ENCODE measurements at places on chromosomes 16 and 17.

DNA sequence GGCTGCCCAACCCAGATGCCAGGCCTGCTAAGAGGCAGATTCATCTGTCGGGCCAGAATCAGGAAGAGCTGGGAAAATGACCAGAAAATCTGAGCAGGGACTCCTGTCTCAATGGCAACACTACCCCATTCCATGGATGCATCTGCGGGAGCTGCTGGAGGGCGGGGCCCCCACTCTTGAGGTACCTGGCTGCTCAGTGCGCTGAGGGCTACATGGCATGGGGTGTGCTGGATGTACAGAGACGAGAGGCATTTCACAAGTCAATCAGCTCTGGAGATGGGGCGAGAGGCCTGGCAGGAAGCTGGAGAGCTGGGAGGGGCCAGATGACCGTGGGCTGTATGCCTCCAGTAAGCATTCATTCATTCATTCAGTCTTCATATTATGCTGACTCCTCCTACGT, 6.4 kb downstream of the SDK2 start:
- DNase-seq, result no peak

- no peak for DNase-seq
Observed at GRCh38 chr17:31830971-31831858, 27.8 kb downstream of the COPRS start.

DNA sequence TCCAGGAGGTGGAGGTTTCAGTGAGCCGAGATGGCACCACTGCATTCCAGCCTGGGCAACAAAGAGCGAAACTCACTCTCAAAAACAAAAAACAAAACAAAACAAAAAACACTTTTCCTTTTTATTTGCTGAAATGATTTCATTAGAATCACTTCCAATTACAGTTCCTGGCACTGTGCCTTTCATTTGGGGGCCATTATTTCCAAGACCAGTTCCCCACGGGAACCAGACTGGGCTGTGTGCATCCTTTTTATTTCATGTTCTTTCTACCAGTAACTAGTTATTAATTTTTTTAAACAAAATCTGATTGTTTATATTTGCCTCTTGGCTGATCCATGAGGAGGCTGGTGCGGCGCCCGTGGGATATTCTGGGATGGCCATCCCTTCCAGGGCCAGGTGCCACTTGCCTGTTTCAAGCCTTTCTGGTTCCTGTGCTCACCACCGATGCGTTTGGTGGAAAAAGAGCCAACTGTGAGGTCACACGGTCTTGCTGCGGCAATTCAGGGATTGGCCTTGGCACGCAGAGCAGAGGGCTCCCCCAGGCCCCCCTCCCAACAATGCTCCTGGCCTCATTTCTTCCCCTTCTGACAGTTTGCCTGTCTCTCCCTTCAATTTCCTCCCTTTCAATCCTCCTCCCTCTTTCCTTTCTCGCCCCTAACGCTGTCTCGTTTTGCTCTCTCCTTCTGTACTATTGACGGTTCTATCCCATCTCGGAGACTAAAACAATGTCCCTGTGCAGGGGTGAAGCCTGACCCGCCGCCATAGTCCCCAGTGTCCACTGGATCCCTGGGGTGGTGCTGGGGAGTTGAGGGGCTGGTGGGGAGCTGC, 13.4 kb downstream of the UBALD1 start:
- DNase-seq, result no peak

DNA sequence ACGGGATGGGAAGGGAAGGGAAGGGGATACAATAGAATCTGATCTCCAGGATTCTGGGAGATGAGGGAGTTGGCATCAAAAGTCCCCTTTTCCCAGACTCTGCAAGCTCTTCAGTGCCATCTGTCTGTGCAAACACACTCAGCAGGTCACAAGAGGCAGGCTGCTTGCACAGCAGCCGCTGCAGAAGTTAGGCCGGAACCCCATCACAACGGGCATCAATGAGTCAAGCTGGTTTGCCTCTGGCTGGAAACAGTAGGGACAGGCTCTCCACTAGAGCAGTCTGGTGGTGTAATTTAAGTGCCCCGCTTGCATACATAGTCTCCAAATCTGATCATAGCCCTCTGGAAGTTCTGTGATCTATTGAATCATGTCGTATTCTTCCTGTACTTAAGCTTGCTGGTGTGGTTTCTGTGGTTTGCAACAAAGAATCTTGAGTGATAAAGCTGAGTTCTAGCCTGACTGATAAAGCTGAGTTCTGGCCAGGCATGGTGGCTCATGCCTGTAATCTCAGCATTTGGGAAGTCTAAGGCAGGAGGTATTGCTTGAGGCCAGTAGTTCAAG, 33.7 kb upstream of the KDM8 start:
- peak; percentile 24 for DNase-seq

- no peak for DNase-seq
Observed at GRCh38 chr17:45666046-45666600, 118.0 kb upstream of the CRHR1 start.

- DNase-seq, result no peak
Observed at GRCh38 chr17:36001862-36002603, 680 bp upstream of the CCL15 start.

DNA sequence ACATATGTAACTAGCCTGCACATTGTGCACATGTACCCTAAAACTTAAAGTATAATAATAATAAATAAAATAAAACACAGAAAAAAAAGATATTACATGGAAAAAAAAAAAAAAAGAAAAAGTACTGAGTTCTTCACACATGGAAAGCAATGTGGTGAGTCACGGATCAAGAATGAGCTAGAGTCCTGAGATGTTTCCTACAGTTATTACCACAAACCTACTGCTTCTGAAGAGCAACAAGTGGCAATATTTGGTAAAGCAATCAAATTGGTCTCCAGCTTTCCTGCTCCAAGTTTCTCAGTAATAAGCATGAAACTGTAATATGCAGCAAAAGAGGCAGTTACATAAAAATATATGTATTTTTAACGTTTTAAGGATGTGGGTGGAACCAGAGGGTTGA, 223.3 kb upstream of the SALL1 start:
- DNase-seq, result no peak

DNA sequence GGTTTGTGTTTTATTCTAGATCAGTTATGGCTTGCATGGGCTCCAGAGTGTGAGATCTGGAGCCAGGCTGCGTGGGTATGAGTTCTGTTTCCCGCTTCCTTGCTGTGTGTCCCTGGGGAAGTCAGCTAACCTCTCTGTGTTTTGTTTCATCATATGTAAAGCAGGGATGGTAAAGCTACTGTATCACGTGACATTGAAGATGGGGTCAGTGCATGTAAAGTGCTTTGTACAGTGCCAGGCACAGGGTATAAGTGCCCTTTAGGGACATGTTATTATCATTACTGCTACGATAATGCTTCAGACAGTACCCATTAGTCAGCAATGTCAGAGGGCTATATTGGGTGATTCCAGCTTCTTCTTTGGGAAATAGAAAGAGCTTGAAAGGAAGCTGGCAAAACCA, 186.2 kb downstream of the FOXL1 start:
- DNase-seq, result no peak

DNA sequence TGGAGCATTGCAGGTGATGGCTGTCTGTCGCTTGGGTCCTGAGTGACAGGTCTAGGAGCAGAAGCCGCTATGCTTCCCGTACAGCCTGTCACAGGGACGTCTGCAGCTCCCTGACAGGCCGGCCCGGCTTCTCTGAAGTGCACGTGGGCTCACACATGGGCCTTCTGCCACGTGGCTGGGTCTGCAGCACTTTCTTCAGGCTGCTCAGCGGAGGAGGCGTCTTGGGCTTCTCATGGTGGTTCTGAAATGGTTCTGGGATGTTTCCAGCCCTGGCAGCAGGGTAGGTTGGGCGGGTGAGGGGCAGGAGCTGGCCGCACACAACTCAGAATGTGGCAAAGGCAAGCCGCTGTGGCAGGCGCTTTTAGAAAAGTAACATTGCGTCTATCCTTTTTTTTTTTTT, 80.3 kb upstream of the ZNF750 start:
- no peak for DNase-seq

GRCh38 chr17:58339755-58340404, 11.3 kb upstream of the TSPOAP1 start:
- no peak for DNase-seq

DNA sequence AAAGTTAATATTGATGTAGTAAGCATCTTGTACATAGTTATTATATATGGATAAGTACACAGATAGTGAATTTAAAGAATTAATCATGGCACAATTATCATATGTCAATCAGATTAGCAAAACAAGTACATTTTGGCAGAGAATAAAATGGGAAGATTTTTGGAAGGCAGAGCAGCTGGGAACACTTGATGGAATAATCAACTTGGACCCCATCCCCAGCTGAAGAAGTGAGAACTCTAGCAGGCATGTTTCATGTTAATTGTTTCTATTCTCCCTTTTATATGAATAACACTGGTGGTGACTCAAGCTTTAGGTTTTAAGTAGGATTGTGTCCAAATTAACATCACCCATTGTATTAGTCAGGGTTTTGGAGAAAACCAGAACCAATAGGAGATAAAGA, 198.7 kb downstream of the KCNJ2 start:
- no peak for DNase-seq

DNA sequence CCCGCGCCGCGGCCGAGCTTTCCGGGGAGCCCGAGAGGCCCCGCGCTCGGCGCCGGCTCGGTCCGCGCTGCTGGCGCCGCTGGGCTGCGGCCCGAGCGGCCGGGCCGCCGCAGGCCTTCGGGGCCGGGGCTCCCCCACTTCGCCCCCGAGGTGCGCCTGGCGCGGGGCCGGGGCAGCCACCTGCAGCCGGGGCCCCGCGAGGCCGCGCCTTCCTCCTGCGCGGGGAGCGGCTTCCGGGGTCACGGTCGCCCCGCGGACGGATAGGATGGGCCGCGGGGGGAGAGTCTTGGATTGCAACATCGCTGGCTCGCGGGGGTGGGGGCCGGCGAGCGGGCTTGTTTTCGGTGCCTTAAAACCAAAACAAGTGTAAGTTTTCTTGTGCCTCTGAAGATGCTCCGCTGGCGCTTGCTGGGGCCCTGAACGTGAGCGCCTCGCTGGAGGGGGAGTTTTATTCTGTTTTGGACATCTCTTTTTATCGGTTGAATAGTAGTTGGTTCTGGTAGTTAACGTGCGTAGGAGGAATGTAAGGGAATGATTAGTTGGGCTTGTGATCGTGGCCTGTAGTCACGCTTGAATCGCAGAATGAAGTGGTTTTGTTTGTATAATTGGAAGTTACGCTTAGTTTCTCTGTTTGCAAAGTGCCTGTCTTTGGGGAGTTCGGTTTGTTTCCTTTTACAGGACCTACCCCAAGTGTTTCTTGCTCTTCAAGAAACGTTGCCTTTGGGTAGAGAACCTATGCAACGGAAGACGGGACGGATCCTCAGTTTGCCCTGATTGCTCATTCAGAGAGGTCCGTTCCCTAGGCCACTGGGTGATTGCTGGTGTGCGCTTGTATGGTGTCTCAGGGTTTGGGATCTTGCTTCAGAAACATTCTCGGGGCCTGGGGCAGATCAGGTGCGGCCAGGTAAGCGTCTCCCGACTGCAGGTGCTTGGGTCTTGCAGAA, 724 bp downstream of the UBE2I start:
- no peak for DNase-seq

DNA sequence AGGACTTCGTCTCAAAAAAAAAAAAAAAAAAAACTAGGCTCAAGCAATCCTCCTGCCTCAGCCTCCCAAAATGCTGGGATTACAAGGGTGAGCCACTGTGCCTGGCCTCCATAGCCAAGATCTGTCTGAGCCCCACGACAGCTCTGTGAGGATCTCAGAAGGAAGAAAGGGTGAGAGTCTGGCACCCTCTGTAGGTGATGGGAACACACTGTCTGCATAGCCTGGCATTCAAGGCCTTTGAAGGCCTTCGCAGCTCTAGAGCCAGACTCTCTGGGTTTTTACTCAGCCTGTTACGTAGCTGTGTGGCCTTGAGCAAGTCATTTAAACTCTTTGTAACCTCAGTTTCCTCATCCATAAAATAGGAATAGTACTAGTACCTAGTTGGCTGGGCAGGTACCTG, 6.3 kb upstream of the XPO6 start:
- peak; percentile 35 for DNase-seq

DNA sequence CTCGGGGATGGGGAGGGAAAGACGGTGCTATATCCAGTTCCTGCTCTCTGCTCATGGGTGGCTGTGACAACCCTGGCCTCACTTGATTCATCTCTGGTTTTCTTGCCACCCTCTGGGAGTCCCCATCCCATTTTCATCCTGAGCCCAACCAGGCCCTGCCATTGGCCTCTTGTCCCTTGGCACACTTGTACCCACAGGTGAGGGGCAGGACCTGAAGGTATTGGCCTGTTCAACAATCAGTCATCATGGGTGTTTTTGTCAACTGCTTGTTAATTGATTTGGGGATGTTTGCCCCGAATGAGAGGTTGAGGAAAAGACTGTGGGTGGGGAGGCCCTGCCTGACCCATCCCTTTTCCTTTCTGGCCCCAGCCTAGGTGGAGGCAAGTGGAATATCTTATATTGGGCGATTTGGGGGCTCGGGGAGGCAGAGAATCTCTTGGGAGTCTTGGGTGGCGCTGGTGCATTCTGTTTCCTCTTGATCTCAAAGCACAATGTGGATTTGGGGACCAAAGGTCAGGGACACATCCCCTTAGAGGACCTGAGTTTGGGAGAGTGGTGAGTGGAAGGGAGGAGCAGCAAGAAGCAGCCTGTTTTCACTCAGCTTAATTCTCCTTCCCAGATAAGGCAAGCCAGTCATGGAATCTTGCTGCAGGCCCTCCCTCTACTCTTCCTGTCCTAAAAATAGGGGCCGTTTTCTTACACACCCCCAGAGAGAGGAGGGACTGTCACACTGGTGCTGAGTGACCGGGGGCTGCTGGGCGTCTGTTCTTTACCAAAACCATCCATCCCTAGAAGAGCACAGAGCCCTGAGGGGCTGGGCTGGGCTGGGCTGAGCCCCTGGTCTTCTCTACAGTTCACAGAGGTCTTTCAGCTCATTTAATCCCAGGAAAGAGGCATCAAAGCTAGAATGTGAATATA, 4.8 kb upstream of the LASP1NB start:
- DNase-seq, result no peak

DNA sequence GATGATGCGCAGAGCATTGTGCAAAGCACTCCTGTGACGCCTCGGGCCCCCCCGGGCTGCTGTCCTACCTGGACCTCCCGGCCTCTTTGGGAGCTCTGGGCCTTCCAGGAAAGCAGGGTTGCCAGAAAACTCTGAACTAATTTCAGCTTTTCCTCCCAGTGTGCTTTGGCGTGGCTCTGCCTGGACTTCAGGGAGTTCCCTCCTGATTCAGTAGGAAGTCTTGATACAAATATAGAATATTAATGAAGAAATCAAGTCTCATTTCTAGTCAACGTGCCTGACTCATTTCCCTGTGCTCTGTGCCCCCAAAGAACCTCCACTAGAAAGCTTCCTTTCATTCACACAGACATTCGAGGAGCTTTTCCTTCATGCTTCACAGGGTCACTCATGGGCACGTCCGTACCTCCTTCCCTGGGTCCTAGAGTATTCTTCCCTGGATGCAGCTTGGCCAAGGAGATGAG, 84.0 kb upstream of the NOL11 start:
- DNase-seq, result no peak

DNA sequence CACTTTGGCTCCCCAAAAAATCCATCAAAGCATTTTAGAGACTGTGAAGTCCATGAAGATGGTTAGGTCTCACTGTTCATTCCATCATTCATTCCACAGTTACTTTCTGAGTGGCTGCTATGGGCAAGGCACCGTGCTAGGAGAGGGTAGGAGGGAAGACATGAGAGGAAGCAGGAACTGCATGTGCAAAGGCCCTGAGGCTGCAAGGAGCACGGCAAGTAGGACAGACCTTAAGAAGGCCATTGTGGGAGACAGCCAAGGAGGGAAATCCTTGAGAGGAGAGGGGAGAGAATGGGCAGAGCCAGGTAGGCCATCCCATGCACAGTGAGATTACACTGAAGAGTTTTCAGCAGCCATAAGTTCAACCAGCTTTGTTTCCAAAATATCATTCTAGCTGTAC, 196.2 kb upstream of the DYNLRB2 start:
- DNase-seq, result no peak

All from iPS-NIHi11 (cell line).